Stimulated activated CD4-positive, alpha-beta T cell treated with anti-CD3 and anti-CD28 coated beads, Interleukin-1b, Interleukin-23, amount 100 ng/mL, for 1 hour (primary cell): ENCODE measurements at places on chromosomes 16 and 17.
A peak's percentile ranks its signal among the peaks of the same experiment; 100 is the strongest.

DNA sequence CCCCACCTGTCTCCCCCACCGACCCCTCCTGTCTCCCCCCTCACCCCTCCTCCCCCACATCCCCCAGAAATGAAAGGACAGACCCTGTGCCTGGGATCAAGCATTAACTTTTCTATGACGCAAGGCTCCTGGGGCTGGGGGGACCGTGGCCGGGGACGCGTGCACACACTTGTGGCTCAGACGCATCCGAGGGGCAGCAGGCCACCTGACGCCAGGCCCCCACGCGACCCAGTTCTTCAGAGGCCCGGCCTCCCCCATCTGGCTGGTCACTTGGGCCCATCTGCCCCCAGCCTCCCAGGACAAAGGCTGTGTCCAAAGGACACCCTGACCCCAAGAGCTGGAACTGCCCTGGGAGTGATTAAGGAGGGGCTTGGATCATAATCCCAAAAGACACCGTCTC, 14.0 kb upstream of the PVALEF start:
- no peak for DNase-seq

DNA sequence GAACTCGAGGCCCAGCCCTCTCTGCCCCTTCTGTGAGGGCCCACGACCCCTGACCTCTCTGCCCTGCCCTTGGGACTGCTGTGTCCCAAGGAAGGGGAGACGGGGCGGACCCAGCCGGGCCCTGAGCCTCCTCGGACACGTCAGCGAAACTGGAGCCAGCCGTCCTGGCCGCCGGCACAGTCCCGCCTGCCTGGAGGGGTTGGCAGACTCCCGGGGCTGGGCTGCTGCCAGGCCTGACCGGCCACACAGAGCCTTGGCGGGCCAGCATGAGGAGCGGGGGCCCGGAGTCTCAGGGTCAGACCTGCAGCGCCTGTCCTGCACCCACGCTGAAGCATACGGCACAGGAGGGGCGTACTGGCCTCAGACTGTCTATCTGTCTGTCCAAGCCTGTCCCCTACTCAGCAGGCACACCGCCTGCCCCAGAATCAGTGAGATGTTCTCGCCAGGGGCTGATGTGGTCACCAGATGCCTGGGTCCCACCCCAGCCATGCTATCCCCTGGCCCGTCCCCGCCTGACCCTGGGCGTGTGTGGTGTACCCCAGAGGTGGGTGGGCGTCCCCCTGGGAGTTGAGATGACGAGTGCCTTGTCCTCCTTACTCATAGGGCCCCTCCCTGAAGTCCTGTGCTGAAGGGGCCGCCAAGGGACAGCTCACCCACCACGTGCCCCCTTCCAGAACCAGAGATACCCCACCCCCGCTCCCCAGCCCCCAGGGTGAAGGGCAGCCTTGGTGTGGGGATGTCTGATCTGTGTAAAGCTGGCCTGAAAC, 4.7 kb downstream of the VASN start:
- DNase-seq = no peak

GRCh38 chr16:89643769-89644300, 13.7 kb downstream of the CHMP1A start:
- no peak for DNase-seq

DNA sequence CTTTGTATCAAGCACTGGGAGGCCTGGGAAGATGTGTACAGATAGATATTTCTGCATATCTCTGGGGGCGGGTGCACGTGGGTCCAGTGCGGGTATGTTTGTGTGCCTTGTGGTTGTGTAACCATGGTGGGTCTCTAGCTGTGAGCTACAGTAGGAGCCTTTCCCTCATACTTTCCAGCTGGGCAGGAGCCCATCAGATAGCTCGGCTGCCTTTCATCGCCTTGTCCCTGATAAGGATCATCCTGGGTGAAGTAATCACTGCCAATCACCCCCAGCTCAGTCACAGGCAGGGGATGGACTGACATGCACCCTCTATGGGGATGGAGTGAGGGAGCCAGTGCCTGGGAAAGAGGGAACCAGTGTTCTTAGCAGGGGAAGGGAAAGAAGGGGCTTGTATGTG, 3.2 kb upstream of the SCRN2 start:
- no peak for DNase-seq

- no peak for DNase-seq
These were observed 1.2 kb upstream of the SRCIN1 start for GRCh38 chr17:38606646-38607611.

GRCh38 chr16:88430524-88431446, 22.3 kb upstream of the ZFPM1 start:
- no peak for DNase-seq

DNA sequence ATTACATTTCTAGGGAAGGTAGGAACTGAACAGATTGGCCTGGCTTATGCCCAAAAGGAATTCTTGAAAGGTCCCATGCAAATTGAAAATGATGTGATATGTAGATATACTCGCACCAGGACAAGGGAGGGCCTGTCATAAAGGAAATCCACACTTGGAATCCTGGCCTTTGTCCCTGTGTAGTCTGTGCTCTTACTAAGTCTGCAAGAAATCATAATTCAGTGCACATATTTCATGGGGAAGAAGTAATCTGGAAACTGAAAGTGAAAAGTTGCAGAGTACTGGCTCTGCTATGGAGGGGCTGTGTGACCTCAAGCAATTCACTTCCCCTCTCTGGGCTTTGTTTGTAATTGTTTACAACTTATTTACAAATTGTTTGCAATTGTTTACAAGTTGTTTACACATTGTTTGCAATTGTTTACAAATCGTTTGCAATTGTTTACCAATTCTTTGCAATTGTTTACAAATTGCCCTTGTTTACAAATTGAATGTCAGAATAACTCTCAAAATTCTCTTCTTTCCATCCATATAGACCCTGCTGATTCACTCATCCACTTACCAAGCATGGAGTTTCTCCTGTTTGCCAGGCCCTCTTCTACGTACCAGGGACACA, 12.9 kb downstream of the SCNN1G start:
- DNase-seq = no peak

- no peak for DNase-seq
These were observed 62.1 kb upstream of the MYOCD start for GRCh38 chr17:12603566-12603965.

- DNase-seq = no peak
These were observed 351.2 kb downstream of the UTP18 start for GRCh38 chr17:51611585-51611984.

GRCh38 chr17:64240261-64240740, 22.8 kb downstream of the TEX2 start:
- no peak for DNase-seq

DNA sequence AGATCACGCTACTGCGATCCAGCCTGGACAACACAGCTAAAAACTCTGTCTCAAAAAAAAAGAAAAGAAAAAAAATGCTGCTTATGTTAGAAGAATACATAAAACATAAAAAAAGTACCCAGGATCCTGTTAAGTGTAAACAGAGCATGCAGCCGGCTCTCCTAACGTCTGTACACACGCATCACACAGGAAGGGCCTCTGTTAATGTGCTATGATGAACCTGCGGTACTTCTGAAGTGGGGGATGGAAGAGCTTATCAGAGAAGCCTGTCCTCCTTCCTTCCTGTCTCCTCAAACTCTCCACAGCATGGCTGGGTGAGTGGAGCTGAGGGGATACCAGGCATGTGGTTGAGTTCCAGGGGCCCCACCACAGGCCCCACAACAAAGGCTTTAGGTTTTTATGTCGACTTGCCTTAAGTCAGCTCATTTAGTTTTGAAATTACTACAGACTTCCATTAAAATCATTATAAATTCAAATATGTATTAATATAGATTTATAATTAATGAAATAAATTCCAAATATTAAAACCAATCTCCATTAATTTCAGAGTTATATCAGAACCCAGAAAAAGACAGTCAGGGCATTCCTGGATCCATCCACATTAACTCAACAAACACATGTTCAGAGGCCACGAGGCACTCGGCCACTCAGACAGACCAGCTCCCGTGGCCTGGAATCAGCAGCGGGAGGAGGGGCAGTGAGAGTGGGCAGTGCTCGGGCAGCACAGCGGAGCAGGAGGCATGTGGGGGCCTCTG, 11.7 kb downstream of the CCDC57 start:
- DNase-seq = peak; percentile 34

DNA sequence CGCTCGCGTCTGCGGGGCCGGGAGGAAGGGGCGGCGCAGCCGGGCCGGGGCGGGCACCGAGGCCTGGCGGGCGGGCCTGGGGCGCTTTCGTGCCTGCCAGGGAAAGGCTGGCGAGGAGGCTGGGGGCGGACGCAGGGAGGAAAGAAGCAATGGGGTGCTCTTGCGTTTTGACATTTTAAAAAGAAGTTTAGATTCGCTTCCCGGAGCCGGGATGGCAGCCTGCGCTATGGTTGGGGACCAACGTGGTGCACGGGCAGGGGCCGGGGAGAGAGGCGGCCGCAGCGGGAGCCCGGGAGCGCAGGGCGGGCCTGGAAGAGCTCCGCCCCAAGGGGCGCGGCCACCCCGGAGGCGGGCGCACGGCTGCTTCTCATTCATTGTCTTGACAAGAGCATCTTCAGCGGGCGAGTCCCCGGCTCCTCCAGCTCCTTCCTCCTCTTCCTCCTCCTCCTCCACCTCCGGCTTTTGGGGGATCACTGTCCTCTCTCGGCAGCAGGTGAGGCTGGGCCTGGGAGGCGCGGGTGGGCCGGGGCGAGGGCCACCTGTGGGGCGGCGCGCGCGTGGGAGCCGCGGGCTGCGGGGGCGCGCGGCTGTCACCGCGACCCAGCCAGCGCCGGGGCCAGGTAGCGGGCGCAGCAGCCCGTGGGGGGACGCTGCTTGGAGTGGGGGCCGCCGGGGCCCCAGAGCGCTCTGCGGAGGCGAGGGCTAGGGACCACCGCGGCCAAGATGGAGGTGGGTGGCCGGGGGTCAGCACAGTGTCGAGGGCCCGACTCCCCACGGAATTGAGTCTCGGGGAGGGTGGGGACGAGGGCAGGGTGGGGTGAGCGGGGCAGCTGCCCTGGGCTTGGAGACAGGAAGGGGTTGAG, at the start of gene CORO1A:
TSS of gene CORO1A (plus strand) at position 370 of the 863 bp plus-strand sequence. CDS start 1,608 bp downstream, outside the sequence.
- DNase-seq = peak; percentile 68

DNA sequence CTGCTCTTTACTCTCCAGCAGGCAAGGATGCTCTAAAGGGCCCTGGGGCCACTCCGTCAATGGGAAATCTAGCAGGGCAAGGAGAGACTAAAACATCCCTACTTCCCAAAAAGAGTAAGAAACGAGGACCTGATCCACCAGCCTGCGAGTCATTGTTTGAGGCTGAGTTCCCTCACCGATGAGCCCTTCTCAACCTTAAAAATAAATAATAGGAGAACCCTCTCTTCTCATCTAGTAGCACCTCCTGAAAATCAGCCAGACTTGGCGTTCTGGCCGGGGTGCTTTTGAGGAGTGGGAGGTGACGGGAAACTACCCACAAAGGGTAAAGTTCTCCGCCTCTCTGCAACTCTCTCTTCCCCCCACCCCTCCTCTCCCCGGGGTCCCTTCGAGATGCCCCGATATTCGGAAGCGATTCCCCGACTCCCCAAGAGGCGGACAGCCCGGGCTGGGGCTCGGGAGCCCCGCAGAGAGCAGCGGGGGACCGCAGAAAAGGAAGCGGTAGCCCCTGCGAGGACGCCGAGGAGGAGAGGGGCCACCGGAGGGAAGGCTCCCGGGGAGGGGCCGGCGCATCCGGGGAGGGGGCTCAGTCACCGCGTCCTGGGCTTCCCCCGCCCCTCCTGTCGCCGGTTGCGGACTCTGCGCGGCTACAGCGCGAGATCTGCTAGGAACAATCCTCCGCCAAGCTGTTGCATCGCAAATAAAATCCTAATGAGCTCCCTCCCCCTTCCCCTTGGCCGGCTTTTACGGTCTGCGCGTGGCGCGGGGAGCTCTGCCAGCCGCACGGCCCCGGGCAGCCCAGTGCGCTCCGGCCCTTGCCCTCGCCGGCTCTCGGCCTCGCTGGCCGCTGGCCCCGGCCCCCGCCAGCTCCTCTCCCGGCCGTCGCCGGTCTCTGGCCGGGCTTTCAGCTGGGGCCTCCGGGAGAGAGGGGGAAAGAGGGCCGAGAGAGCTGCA, 1.3 kb downstream of the HOXB9 start:
- no peak for DNase-seq

- no peak for DNase-seq
These were observed 13.3 kb upstream of the YWHAE start for GRCh38 chr17:1413281-1413791.

DNA sequence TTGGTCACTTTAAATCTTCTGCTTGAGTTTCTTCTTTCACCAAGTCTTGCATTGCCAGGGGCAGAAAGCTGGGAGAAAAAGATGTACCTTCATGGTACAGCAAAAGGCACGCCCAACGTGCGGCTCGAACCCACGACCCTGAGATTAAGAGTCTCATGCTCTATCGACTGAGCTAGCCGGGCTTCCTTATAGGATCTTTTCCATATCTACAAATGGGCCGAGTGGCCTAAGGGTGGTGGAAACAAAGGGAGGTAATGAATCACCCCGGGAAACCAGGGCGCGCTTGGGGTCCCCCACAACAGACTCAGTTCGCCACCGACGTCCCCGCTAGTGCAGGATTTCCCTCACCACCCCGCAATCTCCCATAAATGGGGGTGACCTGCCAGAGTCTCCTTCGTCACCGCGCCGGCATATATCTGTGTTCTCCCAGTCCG, 7.5 kb upstream of the OR1F1 start:
- DNase-seq = no peak

GRCh38 chr16:87303431-87303930, 13.7 kb downstream of the C16orf95 start:
- no peak for DNase-seq

- no peak for DNase-seq
These were observed 121.3 kb downstream of the METRNL start for GRCh38 chr17:83200751-83201150.

DNA sequence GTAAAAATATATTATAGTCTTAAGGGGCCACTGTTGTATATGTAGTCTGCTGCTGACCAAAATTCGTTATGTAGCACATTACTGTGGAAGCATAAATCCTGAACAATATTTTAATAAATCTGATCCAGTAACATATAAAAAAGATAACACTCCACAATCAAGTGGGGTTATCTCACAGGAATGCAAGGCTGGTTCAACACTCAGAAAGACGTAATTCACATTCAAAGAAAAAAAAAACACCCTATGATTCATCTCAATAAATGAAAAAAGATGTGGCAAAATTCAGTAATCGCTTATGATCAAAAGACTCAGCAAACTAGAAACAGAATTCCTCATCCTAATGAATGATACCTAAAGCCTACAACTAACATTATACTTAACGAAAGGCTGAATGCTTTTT, 47.8 kb downstream of the CREBBP start:
- DNase-seq = no peak

GRCh38 chr17:34364751-34365150, 1.7 kb upstream of the CCL1 start:
- DNase-seq = no peak

DNA sequence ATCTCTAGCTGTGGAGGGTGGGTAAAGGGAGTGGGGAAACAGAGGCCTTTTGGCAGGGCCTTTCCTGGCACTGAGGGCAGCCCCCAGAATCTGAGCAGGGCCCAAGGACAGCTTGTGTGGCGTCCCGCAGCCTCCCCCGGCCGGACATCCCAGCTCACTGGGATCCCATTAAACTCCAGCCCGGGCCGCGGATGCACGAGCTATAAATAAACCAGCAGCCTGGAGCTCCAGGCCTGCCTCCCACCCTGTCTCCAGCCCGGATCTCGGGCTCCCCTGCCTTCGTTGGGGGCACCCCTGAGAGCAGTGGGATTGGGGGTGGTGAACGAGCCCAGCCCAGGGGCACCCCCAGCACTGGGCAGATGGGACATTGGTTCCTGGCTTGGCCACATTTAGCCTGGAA, 13.8 kb upstream of the AATK start:
- DNase-seq = no peak

GRCh38 chr16:50826797-50827316, 85.0 kb downstream of the CYLD start:
- no peak for DNase-seq
